IMR-90 (cell line): ENCODE measurements at places on chromosomes 13 and 19. TPM values are rescaled to one million over a fixed set of nuclear protein-coding genes. Genes with fewer than 3 reads are reported as not detected.
A peak's percentile ranks its signal among the peaks of the same experiment; 100 is the strongest.

Gene KCNN1
- total RNA-seq: under 0.01 TPM in 1 of 2 replicates, not detected in the other

Gene TECR
- 35.8 and 46.2 TPM in 2 replicates for total RNA-seq

GRCh38 chr13:62320129-62321108, 904.8 kb upstream of the PCDH20 start:
- H3K27me3 ChIP-seq: no peaks in the 10 kb centered on the region
- no peak overlapping the region for H3K27ac ChIP-seq
- DNase-seq: peak; percentile 75
- H3K4me1 ChIP-seq: no peaks in the 10 kb centered on the region
- no peak overlapping the region for H3K4me3 ChIP-seq

Gene LIPE
- 0.83 and 1.1 TPM in 2 replicates for total RNA-seq

DNA sequence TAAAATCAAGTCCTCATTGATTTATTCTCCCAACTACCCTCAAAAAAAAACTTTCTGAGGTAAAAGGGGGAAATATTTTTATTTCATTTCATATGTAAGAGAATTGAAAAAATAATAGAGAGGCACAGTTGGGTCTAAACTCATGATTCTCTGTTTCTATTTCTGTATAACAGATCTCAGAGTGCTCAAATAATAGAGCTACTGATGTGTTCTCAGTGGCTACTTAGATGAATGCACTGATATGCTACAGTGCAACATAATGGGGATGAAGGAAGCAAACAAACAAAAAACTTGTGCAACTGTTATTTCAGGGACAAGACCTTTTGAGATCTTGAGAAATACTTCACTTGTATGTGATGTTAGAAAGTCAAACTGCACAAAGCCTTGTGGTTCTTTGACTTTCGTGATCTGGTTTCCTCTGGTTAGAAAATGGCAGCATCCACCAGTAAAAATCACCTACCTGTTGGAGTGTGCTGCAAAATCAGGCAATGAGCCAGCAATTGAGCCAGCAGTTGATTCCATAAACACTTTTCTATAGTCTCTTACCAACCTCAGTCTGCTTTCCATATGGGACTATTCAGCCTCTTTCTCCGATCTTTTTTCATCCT, 9.7 kb upstream of the DACH1 start:
- no peak for DNase-seq
- no peak overlapping the region for H3K4me3 ChIP-seq

DNA sequence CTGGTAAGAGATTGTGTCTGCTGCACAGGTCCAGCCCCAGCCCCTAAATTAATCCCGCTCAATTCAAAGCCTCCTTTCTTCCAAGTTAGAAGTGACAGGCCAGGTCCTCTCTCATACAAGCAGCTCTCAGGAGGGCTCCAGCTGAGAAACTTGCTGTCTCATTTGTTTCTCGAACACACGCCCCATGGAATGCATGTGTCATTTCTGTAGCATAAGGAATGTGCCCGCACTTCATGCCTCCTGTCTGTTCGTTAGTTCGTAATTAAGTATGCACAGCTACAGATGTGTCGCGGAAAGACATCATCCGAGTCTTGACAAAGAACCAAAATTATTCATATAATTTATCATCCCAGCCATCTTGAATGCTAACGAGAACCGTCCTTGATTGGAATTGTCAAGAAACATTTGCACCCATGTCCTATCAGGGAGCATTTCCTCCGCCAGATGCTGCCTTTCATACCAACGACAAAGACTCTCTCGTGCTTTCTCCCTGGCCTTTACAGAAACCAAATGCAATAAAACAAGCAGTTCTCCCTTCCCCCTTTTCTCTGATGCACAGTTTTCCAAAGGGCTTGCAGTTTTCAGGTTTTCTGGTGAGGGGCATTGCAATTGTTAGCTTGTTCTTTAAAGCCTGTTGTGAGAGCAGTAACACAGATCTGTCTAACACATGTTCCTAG, 133.5 kb downstream of the UQCRFS1 start:
- no peaks in the 10 kb centered on the region for H3K27me3 ChIP-seq
- H3K4me3 ChIP-seq: no peak overlapping the region
- H3K27ac ChIP-seq: no peak overlapping the region

DNA sequence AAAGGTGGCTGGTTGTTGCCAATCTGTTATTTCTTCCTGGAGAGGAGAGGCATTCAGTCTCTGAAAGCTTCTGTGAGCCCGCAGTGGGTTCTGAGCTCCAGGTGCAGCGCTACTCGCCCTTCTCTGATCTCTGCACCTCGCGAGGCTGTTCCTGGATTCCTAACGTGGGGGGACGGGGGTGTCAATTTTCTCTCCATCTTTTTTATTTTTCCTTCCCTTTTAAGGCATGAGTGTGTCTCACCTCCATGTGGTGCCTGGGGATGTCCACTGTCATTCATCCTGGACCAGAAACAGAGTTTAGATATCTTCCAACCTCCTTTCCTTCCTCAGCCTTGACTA, 626 bp downstream of the ZNF233 start:
- H3K4me3 ChIP-seq: no peak overlapping the region
- no peaks in the 10 kb centered on the region for H3K27me3 ChIP-seq
- H3K36me3 ChIP-seq: no peaks in the 10 kb centered on the region
- no peak for DNase-seq
- peaks cover 2% of the 10 kb centered on the region; the same call in 1 of the 2 replicates for H3K4me1 ChIP-seq

DNA sequence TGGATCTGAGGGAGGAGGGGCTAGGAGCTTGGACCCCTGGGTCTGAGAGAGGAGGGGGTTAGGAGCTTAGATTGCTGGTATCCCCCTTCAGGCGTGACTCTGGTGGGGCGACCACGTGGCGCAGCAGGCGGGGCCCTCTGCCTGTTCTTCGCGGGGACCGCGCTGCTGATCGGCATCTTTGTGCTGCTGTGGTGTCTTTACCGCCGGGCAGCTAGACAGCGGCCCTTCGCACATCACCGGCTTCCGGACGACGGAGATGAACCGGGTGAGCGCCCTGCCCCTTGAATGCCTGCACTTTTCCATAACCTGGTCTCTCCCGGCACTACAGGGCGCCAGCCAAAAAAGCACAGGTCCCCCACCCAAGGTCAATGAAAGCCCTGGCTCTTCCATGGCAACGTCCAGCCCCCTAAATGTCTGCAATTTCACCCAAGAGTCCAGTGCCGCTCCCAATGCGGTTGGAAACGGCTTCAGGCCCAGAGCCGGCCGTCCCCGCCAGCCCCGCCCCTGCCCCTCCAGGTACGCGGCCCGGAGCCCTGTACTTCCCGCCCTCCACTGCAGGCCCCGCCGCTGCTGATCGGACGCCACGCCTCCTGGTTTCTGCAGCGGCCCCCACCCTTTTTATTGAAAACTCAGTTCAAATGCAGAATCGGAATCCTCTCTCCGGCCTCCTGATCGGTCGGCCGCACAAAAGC, 2.8 kb downstream of the GFY start:
- no peak overlapping the region for H3K27ac ChIP-seq
- H3K4me1 ChIP-seq: no peaks in the 10 kb centered on the region

Gene ESD
- 108 and 135 TPM in 2 replicates for total RNA-seq

Gene NTN5
- not detected in 2 replicates for total RNA-seq

Gene KLK15
- not detected in 2 replicates for total RNA-seq

DNA sequence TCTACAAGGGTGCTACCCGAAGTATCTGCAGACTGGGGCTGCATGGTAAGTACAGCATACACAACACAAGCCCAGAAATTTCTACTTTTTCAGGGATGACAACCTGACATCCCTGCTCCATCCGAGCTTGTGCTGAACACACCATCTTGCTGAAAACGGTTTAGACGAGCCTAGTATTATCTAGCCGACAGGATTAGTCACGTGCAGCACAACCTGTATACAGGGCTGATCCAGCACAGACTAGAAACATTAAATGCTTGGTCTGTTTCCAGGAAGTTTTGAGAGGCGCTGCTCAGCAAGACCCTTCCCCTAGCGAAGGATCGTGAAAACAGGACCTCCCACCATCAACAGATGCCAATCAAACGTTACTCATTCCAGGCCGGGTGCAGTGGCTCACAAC, 4.2 kb downstream of the SMIM7 start:
- H3K36me3 ChIP-seq: peaks cover 56% of the 10 kb centered on the region
- no peak for DNase-seq
- H3K27me3 ChIP-seq: no peaks in the 10 kb centered on the region

DNA sequence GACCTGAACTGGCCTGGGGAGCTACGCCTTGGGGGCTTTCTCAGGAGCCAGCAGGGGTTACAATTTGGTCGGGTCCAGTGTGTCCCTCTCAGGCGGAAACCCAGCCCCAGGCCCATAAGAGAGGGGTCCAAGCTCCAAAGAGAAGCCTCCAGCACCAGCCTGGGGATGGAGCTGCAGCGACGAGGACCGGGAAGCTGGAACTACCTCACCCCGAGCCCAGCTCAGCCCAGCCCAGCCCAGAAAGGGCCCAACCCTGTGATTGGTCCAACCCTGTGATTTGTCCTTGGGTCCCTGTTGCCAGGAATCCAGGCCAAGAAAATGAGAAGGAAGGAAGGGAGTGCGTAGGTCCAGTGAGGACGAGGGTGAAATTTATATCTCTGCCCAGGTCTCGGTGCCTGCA, 24.1 kb downstream of the CLEC4M start:
- no peak overlapping the region for H3K4me3 ChIP-seq
- no peak overlapping the region for H3K27ac ChIP-seq

GRCh38 chr13:27909378-27909777, 10.4 kb upstream of the PDX1 start:
- peaks cover 22% of the 10 kb centered on the region for H3K27me3 ChIP-seq
- H3K4me1 ChIP-seq: no peaks in the 10 kb centered on the region
- H3K36me3 ChIP-seq: no peaks in the 10 kb centered on the region

- peaks cover 32% of the 10 kb centered on the region for H3K36me3 ChIP-seq
- H3K4me1 ChIP-seq: peaks cover 10% of the 10 kb centered on the region
Measured at GRCh38 chr19:12733369-12734214, 892 bp downstream of the TRIR start.

GRCh38 chr19:4140237-4140711, 13.2 kb upstream of the CREB3L3 start:
- DNase-seq: peak; percentile 72
- no peaks in the 10 kb centered on the region for H3K36me3 ChIP-seq
- H3K4me1 ChIP-seq: peaks cover 4% of the 10 kb centered on the region; the same call in 1 of the 2 replicates
- H3K27me3 ChIP-seq: no peaks in the 10 kb centered on the region
- no peak overlapping the region for H3K4me3 ChIP-seq

Gene IQCN
- 0.18 and 0.28 TPM in 2 replicates for total RNA-seq

Gene DPF1
- 3.2 and 4.2 TPM in 2 replicates for total RNA-seq

Gene ELSPBP1
- total RNA-seq: not detected in 2 replicates

Gene SIGLEC12
- total RNA-seq: not detected in 2 replicates

DNA sequence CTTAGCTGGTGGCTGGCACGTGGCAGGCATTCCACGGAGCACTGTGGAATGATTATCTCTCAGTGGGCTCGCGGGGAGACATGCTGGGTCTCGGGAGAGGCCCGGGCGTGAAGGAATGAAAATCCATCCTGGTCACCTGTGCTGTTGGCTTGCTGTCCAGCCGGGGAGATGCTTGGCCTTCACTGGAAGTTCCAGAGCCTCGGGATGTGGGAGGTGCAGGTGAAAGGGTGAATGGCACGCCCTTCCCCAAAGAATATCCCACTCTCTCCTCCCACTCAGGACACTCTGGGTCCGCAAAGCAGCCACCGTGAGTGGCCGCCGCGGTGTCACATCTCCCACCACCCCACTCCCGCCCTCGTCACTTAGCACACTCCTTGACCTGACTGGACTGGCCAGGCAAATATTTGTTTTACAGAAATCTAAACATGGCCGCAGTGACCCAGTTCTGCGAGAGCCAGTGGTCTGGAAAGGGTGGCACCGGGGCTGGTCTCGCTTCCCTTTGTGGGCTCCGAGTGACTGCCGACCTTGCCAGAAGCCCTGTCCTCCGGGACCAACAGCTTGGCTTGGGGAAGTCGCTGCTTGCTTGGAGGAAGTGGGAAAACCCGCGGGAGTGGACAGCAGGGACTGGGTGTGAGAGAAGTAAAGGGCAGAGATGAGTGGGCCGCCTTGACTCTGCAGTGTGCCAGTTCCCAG, 8.0 kb downstream of the DPP9 start:
- DNase-seq: no peak
- H3K4me1 ChIP-seq: peaks cover 14% of the 10 kb centered on the region
- H3K27me3 ChIP-seq: no peaks in the 10 kb centered on the region
- no peak overlapping the region for H3K27ac ChIP-seq
- H3K4me3 ChIP-seq: no peak overlapping the region

Gene PCSK4
- total RNA-seq: 0.56 and 0.72 TPM in 2 replicates

DNA sequence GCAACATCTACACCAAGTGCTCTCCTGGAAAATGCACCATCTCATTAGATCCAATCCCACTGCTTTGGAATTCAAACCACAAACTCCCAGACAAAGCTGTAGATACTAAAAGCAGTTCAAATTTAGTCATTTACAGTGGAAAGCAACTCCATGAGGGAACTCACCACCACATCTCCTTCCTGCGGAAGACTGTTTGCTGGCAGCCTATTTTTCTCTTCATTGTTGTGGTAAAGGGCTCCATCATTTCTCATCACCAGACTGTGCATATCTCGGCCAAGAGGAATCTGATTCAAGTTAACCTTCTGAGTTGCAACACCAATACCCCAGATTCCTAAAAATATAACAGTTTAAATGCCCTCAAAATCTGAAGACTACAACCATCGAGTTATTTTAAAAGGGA, 8.4 kb downstream of the SPRYD7 start:
- peak; percentile 76 for DNase-seq
- peaks cover 2% of the 10 kb centered on the region; the same call in 1 of the 2 replicates for H3K4me1 ChIP-seq
- no peak overlapping the region for H3K27ac ChIP-seq
- no peak overlapping the region for H3K4me3 ChIP-seq

Gene ZNF561
- total RNA-seq: 38.9 TPM in 2 replicates

- no peak overlapping the region for H3K27ac ChIP-seq
- H3K4me3 ChIP-seq: no peak overlapping the region
- DNase-seq: no peak
Measured at GRCh38 chr13:25923217-25924085, 128.4 kb downstream of the SHISA2 start.

GRCh38 chr19:51311351-51312257, at the start of gene IGLON5:
Gene IGLON5, plus strand, starts transcription at chr19:51311644. Its CDS starts 204 bp downstream, at chr19:51311848.
- no peak within 1 kb of the TSS for H3K27ac ChIP-seq
- no peaks in the 10 kb centered on the region for H3K36me3 ChIP-seq
- no peaks in the 10 kb centered on the region; the same call in 1 of the 2 replicates for H3K27me3 ChIP-seq
- no peaks in the 10 kb centered on the region for H3K4me1 ChIP-seq
- DNase-seq: no peak

Gene CEACAM4
- total RNA-seq: not detected in 2 replicates

GRCh38 chr13:109990296-109990695, 203.9 kb upstream of the IRS2 start:
- DNase-seq: no peak
- H3K27ac ChIP-seq: no peak overlapping the region
- H3K4me3 ChIP-seq: no peak overlapping the region
- H3K27me3 ChIP-seq: no peaks in the 10 kb centered on the region
- no peaks in the 10 kb centered on the region for H3K36me3 ChIP-seq

DNA sequence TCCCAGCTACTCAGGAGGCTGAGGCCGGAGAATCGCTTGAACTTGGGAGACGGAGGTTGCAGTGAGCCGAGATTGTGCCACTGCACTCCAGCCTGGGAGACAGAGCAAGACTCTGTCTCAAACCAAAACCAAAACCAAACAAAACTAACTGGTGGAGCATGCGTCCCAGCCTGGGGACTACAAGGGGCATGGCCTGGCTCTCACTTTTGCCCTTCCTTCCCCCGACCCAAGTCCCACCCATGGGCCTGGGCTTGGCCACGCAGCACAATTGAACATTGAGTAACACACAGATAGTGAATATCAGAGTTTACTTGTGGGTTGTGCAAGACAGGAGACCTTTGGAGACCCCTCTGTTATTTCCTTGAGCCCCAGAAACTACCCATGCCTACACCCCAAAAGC, 13.2 kb downstream of the TMEM221 start:
- no peak for DNase-seq
- H3K36me3 ChIP-seq: no peaks in the 10 kb centered on the region
- no peak overlapping the region for H3K4me3 ChIP-seq
